ENCODE measurements at places on chromosomes 16 and 17.

GRCh38 chr16:49618955-49619354 lies 237.0 kb downstream of the ZNF423 start:
- DNase-seq: no peak

DNA sequence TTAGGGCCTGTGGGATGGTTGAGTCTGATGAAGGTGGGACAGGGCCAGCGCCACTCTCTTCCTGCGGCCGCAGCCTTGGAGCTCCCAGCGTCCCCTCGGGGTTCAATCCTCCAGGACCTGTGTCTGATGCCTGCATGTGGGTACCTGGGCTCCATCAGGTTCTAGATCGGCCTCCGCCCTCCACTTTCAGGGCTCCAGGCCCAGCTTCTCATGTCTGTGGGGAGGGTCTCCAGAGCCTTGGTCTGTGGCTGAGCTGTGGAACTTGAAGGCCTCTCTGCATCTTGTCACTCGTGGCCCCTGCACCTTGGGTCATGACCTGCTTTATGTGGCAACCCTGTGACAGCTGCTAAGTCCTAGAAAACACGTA lies 89.8 kb upstream of the ZNF750 start:
- no peak for DNase-seq

DNA sequence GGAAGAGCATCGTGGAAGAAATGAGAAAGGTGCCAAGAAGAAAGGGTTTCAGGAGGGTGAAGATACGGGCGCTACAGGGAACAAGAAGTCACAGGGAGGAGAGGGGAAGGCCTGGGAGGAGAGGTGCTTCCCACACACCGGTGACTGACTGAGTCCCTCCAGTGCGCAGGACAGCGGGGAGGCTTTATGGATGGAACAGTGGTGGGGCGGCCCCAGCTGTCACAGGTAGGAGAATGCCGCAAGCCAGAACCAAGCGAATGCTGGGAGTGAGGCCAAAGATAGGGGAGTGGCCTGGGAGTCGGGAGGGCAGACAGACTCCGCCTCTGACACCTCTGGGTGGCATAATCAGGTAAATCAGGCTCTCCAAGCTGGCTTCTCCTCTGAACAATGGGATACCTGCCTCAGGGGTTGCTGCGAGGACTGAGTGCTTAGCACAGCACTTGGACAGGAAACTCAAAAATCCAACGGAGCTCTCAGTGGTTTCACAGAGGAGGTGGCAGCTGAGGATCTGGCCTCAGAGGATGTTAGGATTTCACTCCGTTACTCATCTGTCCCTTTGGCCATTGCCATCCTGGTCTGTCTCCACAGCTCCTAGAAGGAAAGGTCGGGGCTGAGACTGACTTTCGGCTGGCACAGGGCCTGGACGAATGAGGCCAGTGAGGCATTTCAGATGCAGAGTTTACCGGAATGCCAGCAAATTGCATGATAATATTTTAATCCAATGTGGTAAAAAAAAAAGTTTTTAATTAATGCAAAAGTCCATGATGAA lies 717 bp upstream of the CNP start:
- DNase-seq: peak; percentile 49

DNA sequence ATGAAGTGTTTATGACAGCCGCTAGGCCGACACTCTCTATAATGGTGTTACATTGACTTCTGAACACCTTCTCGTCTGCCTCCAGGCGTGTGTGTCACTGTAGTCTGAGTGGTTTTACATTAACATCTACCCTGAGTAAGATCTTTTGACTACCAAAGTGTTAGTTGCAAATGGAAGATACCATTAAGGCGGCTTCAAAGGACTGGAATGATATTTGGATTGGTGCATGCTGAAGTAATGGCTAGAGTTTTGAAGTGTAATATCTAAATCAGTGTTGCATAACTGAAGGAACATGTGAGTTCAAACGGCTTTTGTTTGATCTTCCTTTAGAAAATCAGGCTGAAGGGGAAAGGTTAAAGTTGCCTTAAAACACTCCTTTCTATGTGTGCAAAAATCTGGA lies 52.2 kb downstream of the BCAS3 start:
- peak; percentile 3 for DNase-seq
